ENCODE measurements at places on chromosomes 12 and 14.

GRCh38 chr14:71119075-71119474 lies 211.8 kb downstream of the PCNX1 start:
- DNase-seq = no peak

DNA sequence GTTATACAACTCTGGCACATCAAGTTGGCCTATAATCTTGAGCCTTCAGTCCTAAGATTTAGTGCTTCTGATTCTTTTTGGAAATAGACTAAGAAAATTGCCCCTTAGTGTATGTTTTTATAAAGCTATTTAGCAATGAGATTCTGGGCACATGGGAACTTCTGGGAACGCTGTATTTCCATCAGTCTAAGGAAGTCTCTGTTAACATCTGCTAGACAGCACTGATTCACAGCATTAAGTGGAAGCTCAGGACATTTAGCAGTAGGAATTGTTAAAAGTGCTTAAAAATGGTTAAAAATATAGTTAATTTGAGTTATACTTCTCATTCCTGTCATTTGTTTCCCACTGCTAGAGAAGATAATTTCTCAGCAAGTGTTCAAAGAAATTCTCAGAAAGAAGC lies 579.1 kb downstream of the SLC16A7 start:
- no peak for DNase-seq

- no peak for DNase-seq
These were observed 285.0 kb downstream of the SLC6A15 start for GRCh38 chr12:84627593-84627992.

- no peak for DNase-seq
These were observed 2.9 kb downstream of the PAX9 start for GRCh38 chr14:36664322-36665193.

GRCh38 chr14:51334566-51334965 lies 94.5 kb downstream of the TMX1 start:
- DNase-seq = no peak

- peak; percentile 89 for DNase-seq
These were observed 18.4 kb downstream of the ANO6 start for GRCh38 chr12:45234139-45234865.

DNA sequence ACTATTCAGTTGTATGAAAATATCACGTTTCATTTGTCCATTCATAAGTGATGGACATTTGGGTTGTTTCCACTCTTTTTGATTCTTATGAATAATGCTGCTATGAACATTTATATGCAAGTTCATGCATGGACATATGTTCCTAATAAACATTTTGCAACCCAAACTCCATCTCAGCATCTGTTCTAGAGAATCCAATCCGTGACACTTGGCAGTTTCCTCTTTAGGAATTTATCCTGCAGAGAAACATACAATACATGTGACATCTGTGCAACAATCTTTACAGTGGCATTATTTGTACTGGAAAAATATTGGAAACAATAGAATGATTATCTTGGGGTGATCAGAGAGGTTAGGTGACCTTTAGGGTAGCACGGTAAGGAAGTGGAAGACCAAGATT lies 290.8 kb upstream of the SRRM4 start:
- no peak for DNase-seq

GRCh38 chr12:2501464-2502191 lies 293.1 kb upstream of the FKBP4 start:
- no peak for DNase-seq

- no peak for DNase-seq
These were observed 1519.3 kb upstream of the TMEM132C start for GRCh38 chr12:126747530-126748149.

DNA sequence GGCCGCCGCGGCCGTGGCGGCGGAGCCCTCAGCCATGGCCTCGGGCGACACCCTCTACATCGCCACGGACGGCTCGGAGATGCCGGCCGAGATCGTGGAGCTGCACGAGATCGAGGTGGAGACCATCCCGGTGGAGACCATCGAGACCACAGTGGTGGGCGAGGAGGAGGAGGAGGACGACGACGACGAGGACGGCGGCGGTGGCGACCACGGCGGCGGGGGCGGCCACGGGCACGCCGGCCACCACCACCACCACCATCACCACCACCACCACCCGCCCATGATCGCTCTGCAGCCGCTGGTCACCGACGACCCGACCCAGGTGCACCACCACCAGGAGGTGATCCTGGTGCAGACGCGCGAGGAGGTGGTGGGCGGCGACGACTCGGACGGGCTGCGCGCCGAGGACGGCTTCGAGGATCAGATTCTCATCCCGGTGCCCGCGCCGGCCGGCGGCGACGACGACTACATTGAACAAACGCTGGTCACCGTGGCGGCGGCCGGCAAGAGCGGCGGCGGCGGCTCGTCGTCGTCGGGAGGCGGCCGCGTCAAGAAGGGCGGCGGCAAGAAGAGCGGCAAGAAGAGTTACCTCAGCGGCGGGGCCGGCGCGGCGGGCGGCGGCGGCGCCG lies 381 bp downstream of the YY1 start:
- no peak for DNase-seq

GRCh38 chr14:95549656-95550585 lies 15.1 kb downstream of the GLRX5 start:
- no peak for DNase-seq

DNA sequence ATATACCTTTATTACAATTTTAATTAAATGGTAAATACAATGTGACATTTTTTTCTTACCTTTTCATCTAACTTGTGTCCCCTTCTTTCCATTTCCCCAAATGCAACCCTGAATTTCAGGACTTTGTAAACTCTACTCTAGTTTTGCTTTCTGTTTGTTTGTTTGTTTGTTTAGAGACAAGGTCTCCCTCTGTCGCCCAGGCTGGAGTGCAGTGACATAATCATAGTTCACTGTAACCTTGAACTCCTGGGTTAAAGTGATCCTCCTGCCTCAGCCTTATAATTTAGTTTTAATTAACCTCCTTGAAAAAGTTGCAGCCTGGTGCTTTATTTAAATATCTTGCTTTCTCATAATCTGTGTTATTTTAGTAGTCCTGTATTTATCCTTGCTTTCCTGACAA lies 59.0 kb upstream of the MON2 start:
- no peak for DNase-seq

DNA sequence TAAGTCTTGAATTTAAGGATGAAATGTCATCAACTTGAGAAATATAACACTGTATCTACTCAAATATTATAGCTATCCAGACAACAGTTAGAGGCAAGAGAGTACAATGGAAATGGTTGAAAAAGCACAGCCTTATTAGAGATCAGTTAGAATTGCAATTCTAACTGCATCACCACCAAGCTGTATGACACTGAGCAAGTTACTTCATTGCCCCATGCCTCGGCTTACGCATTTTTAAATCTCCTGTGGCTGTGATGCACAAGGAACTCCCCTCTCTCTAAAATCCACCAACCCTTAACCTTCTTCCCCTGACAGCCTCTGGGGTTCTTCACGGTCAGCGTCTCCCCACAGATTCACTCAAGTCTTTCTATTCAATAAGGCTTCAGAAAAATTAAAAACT lies 75.1 kb downstream of the MED13L start:
- no peak for DNase-seq

- DNase-seq = no peak
These were observed 2.8 kb upstream of the RND1 start for GRCh38 chr12:48868451-48868850.

DNA sequence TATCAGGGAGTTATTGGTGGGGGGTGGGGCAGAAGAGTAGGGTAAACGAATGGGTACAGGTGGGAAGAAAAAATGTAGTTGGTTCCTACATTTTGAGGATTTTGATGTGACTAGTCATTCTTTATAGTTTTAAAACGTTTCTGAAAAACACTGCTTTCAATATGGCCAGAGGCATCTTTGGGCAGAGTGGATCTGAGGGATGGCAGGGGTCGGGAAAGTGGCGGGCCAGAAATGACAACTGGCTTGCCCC lies 527 bp upstream of the ATP23 start:
- no peak for DNase-seq

- peak; percentile 62 for DNase-seq
These were observed 134.0 kb downstream of the SRGAP1 start for GRCh38 chr12:63978519-63978918.

DNA sequence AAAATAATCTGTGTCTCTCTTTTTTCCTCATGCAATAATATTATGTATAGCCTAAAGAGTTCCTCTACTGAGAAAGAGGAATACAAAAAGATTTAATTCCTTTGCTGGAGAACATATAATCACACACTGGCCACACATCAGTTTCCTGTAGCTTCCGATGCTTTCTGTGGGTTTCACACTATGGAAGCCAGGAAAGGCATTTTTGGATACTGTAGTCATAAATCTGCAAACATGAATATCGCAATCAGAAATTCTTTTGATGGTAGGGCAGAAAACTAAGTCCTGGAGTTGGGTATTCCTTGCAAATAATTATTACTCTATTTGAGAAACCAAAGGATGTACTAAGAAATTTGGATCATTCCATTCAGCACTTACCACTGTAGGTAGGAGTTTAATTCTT lies 260.0 kb downstream of the ACSS3 start:
- DNase-seq = no peak

DNA sequence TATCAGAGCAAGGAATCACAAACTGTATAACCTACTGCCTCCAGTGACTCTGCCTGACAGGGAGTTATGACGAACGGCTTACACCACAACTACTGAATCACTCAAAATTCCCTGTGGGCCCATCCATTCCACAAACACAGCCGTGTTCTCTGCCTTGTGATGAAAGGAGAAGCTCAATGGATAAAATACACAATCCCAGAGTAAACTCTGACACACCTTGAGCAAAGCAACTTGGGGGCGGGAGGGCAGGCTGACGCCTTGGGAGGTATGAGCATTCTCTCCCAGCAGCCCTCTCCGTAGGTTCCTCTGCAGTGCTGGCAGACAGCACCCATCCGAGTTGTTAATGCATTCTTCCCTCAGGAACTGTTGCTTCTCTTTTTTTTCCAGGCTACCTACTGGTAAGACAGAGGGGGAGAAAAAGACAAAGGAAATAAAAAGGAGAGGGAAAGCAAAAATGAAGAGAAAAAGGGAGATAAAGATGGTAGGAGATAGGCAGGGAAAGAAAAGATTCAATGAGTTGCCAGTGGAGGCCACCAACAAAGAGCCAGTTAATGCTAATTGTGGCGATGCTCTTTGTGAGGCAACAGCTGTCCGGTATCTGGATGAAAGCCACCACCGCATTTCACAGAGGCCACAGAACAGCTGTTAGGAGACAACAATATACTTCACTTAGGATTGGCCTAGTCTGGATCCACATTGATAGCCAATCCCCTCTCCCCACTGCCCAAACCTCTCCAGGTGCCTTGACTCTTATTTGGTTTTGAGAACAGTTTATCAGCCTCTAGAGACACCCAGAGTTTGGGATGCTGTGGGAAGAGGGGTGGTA lies 4.7 kb upstream of the DIO2 start:
- no peak for DNase-seq

DNA sequence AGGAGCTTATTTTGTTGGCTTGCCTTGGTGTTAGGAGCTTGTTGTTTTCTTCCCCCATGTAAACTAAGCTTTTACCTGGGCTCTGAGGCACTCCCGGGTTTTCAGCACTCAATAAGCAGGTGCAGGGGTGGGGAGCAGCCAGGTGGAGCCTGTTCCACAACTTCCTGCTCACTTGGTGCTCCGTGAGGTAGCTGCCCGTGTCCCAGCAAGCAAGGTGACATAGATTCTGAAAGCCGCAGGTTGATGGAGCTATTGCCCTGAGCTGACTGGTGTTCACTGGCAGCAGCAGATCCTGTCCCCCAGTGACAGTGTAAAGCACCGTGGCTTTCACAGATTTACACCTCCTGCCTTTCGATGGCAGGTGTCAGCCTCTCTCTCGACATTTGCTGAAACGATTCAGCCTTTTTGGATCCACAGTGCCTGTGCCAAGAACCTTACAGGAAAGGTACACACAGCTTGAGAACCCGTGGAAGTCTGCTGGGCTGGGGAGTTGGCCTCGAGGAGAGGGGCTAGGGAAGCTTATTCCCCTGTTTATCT lies 295.7 kb upstream of the FKBP4 start:
- DNase-seq = no peak

DNA sequence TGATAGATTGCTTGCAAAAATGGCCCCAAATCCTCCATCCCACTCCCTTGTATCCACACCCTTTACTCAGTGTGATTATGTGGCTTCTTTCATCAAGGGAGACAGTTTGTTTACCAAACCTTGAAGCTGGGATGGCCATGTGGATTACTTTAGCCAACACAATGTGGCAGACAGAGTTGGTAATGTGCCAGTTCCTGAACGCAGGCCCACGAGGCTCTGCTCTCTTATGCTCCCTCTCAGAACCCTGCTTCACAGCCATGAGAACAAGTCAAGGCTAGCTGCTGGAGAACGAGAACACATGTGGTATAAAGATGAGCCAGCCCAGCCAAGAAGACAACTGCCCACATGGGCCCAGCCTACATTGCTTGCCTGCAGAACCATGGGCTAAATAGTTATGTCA lies 162.3 kb downstream of the NDUFA12 start:
- no peak for DNase-seq

DNA sequence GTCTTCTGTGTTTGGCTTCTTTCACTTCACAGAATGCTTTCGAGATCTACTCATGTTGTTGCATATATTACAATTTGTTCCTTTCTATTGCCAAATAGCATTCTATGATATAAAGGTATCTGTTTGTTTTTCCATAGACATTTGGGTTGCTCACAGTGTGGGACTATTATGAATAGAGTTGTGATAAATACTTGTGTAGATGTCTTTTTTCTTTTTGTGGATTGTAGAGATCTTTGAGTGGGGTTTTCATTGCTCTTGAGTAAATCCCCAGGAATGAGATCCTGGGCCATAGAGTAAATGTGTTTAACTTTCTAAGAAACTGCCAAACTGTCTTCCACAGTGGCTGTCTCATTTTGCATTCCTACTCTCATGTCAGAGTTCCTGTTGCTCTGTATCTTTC lies 24.9 kb upstream of the CEBPE start:
- DNase-seq = no peak

GRCh38 chr12:84994426-84994825 lies 41.7 kb downstream of the TSPAN19 start:
- no peak for DNase-seq

- peak; percentile 30 for DNase-seq
These were observed 3.0 kb downstream of the ARG2 start for GRCh38 chr14:67622675-67623074.

Data from amniotic stem cell (primary cell).